ENCODE measurements at places on chromosomes 2 and 18.

DNA sequence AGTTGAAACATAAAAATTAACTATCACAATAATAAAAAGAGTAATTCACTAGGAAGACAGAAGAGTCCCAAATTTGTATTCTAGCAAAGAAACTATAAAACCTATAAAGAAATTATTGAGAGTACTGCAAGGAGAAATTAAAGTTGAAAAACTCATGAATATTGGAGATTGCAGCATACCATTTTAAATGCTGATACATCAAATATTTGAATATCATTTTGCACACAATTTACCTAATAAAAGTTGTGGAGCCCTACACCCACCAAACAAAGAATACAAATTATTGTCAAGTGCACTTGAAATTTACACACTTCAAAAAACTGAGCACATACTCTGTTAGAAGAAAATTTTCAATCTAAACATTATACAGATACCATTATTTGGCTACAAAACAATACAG, 531.6 kb upstream of the SMIM21 start:
- DNase-seq = no peak

DNA sequence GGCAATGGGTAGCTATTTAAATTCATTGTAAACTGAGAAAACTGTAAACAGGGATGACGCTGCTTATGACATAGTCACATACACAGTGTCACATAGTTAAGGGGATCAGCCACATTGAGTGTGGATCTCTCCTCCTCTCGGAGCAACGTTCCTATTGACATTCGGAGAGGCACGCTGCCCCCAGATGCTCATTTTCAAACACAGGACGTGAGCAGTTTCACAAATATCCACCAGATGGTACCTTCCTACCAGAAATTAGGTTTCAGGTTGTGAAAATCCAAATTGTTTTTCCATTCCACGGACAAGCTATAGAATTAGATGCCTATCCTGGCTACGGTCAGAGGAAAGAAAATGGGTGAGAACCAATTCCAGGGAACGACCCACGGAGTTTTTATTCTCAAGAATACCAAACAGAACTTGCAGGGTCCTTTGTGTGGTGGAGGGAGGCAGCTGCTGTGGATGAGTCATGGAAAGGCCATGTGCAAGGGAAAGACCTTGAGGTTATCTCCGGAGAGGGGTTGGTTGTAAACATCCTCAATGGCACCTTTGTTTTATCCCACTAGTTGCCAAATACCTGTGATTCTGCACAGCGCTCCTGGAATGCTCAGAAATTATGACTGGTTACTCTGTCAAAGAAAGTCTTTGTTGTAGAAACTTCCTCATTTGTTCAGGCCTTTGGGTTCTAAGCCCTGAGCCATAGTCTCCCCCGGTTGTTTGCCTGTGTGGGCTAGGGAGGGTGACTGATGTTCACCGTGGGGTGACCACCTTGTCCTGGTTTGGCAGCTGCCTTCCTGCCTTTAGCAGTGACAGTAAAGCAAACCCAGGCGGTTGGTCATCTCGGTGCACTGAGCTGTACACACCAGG, 88.0 kb downstream of the ACTR3 start:
- DNase-seq = no peak

GRCh38 chr2:158732573-158733429, 62.3 kb upstream of the DAPL1 start:
- DNase-seq = no peak

- peak; percentile 7 for DNase-seq
These were observed 77.7 kb downstream of the APOB start for GRCh38 chr2:20966061-20966595.

- no peak for DNase-seq
These were observed 4.8 kb upstream of the ITPRIPL1 start for GRCh38 chr2:96320326-96320725.

DNA sequence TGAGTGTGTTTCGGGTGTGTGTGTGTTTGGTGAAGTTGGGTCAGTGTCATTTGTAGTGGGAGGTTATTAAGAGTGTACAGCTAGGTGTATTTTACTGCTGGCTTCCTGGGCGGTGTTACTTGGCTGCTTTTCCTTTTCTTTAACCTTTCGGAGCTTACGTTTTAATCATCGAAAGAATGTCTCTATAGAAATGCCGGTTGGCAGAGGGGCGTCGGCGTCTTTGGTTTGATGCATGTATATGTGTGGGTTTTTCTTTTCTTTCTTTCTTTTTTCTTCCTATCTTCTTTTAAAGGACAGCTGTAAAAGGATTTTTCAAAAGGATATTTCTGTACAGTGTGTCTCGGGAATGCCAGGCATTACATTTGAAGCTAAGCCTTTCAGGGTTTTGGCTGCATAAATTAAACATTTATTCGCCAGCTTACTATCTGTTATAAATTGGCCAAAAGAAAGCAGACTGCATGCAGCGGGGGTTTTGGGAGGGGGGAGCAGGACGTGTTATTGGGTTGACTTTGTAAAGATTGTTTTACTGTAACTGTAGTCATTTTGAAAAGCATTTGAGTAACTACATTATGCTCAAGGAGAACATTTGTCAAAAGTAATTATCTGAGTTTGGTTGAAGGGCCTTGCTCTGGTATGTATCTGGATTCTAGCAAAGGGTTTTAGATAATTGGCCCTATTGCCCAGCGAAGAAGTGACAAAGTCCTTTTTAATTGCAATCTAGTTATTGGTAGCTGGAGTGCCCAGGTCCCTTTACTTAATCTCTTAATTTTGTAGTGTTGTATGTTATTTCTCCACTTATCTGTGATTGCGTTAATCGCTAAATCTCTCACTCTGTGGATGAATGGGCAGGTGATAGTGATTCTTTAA, 1.6 kb downstream of the ASXL3 start:
- DNase-seq = no peak
